Lower lobe of right lung (tissue), 2 donors: ENCODE measurements at places on chromosomes 7 and 10.

GRCh38 chr10:133356549-133357284, 1.1 kb downstream of the FUOM start:
- peak overlapping the region; percentile 85 for H3K27ac ChIP-seq
- no peaks in the 10 kb centered on the region for H3K27me3 ChIP-seq
- DNase-seq, result peak; percentile 40
- H3K4me3 ChIP-seq, result peak overlapping the region; percentile 74

GRCh38 chr7:157565201-157565626, 228.4 kb downstream of the DNAJB6 start:
- H3K27ac ChIP-seq, result no peak overlapping the region
- H3K4me1 ChIP-seq, result peaks cover 16% of the 10 kb centered on the region
- no peak for DNase-seq
- no peaks in the 10 kb centered on the region for H3K27me3 ChIP-seq

DNA sequence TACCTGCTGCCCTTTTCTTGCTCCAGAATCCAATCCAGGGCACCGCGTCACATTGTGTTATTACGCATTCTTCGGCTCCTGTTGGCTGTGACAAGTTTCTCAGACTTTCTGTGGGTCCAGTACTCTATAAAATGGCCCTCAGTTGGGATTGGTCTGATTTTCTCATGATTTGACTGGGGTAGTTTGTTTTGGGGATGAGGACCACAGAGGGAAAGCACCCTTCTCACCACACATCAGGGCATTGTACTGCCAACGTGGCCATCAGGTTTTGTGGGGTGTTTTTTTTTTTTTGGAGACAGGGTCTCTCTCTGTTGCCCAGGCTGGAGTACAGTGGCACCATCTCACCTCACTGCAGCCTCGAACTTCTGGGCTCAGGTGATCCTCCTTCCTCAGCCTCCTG, 17.0 kb upstream of the ORAI2 start:
- H3K27me3 ChIP-seq, result no peaks in the 10 kb centered on the region
- H3K27ac ChIP-seq, result peak overlapping the region; percentile 72
- no peak overlapping the region for H3K4me3 ChIP-seq
- no peak for DNase-seq

GRCh38 chr10:28633750-28634149, 43.6 kb upstream of the BAMBI start:
- H3K27me3 ChIP-seq, result peaks cover 5% of the 10 kb centered on the region
- no peak overlapping the region for H3K27ac ChIP-seq
- H3K36me3 ChIP-seq, result no peaks in the 10 kb centered on the region
- no peaks in the 10 kb centered on the region for H3K4me1 ChIP-seq

DNA sequence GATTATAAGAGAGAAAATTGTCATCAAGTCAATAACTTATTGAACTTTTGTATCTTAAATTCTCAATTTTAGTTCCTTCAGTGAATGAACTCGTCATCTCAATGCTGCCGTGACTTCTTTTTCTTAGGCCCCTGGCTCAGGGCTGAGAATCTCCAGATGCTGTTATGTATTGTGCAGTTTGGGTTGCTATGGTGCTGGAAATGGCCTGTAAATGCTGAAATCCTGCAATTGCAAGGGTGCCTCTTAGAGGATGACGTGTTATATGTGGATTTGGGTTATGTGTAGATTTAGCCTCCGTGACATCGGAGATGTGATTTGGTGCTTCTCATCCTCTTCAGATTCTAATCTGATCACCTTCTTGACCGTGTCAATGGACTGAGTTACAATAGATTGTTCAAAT, 55.7 kb upstream of the ZRANB1 start:
- no peaks in the 10 kb centered on the region for H3K27me3 ChIP-seq
- H3K4me3 ChIP-seq, result no peak overlapping the region
- H3K27ac ChIP-seq, result no peak overlapping the region
- no peaks in the 10 kb centered on the region for H3K4me1 ChIP-seq

DNA sequence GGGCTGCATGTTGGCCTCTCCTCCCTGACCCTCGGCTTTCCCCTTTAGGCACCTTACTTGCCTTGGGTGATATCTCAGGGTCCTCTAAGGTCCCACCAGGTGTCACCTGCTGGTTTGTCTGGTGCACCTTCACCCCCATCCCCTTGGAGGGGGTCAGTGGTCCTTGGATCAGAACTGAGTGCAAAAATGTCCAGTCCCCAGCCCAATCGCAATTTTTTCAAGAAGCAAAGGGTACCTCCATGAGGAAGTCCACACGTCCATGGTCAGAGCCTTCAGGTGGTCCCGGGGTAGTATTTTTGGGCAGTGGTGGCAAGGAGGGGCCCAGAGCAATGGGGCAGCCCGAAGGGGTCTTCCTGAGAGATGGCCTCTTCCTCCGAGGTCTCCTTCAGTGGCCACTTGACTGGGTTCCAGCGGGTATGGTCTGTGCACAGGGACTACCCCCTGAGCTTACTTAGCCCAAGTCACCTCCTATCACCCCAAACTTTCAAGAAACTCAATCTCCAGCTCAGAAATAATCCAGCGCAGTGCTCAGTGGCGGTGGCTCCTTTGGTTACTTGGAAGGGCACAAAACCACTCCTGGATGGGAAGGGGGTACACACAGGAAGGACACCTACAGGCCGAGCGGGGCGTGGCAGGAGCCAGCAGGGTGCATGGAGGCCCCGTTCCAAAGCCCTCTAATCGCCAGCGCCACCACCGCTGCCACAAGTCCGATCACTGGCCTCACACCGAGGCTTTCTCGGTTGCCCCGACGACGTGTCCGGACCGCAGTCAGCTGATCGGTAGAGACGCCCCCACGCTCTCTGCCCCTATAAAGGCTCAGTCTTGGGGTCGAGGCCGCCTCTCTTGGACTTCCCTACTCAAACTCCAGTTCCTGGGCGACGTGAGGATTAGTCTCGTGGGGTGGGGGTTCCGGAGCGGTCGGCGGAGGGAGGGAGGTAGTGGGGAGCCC, 4.5 kb downstream of the SAP25 start:
- peaks cover 22% of the 10 kb centered on the region for H3K4me1 ChIP-seq
- H3K4me3 ChIP-seq, result peak overlapping the region; percentile 45
- no peaks in the 10 kb centered on the region for H3K27me3 ChIP-seq
- peak overlapping the region; percentile 53 for H3K27ac ChIP-seq
- peaks cover 20% of the 10 kb centered on the region for H3K36me3 ChIP-seq
